ENCODE measurements at places on chromosomes 16 and 17.

DNA sequence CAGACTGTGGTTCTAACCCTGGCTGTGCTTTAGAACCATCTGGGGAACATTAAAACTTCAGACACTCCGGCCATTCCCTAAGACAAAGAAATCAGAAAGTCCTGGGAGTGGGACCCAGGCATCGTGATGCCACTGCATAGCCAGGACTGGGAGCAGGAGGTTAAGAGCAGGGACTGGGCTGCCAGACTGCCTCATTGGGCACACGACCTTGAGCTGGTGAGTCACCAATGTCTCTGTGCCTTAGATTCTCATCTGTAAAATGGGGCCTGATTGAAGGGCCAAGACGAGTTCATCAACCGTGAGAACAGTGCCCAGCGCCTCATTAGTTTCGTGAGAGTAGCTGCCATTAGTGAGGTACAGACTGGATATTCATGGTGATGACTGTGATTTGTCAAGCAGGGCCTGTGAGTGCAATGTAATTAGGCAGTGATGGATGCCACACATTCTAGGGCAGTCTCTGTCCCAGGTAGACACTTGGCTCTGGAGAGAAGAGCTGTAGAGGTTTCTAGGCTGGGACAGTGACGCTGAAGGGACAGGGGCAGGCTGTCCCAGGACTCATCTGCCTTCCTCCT, 196.8 kb downstream of the NTN1 start:
- no peak for DNase-seq

GRCh38 chr17:44417553-44417952, 28.1 kb upstream of the ITGA2B start:
- DNase-seq = no peak

- no peak for DNase-seq
Measured at GRCh38 chr17:52536489-52536888, 378.0 kb upstream of the CA10 start.

- no peak for DNase-seq
Measured at GRCh38 chr16:1225051-1225451, at the start of gene TPSG1. TPSG1 (minus strand) TSS chr16:1225268; CDS start chr16:1225252, 16 bp downstream.

- DNase-seq = no peak
Measured at GRCh38 chr17:45703348-45703747, 80.8 kb upstream of the CRHR1 start.

Data from neuronal stem cell (in vitro differentiated cells).